ENCODE measurements at places on chromosomes 4 and X.
A peak's percentile ranks its signal among the peaks of the same experiment; 100 is the strongest.

DNA sequence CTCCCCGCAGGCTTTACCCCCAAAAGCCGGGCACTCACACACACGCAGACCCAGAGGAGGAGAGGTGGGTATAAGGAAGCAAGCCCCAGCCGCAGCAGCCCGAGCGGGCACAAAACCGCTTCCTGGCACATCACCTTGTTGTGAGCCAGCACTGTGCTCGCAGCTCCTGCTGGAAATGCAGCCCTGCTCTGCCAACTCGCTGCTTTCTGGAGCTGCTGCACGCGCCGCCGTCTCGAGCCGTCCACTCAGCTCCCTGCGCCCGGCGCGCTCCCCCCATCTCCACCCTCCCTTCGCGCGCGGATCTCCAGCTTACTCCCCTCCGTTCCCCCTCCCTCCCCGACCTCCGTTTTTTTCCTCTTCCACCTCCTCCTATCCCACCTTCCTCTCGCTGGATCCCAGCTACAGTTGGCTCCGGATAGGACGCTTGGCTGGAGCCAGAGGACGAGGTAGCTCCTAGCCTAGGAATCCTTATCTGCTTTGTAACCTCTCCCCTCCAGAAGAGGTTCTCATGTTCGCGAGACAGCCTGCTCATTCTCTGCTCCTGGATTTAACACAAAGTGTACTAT, at the start of gene SPOCK3:
Gene SPOCK3 (minus strand): TSS at position 179 of the 566 bp plus-strand sequence.
- H3K36me3 ChIP-seq: no peaks in the 10 kb centered on the region
- H3K4me3 ChIP-seq: no peak within 1 kb of the TSS
- H3K4me1 ChIP-seq: no peaks in the 10 kb centered on the region
- H3K27me3 ChIP-seq: no peaks in the 10 kb centered on the region
- DNase-seq: no peak

- no peaks in the 10 kb centered on the region for H3K36me3 ChIP-seq
- H3K27me3 ChIP-seq: no peaks in the 10 kb centered on the region
- H3K4me1 ChIP-seq: no peaks in the 10 kb centered on the region
- DNase-seq: no peak
Measured at GRCh38 chr4:113349430-113349829, 300.0 kb downstream of the ANK2 start.

DNA sequence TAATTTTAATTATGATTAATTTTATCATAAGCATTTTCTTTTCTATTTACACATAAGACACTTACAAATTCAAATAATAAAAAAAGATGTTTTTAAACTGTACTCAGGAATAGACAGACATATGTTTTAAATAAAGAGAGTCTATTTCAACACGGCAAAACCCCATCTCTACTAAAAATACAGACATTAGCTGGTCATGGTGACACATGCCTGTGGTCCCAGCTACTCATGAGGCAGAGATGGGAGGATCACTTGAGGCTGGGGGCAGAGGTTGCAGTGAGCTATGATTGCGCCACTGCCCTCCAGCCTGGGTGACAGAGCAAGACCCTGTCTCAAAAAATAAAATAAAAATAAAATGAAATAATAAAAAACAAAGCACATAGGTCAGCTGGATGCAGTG, 14.8 kb downstream of the FAM9B start:
- no peak overlapping the region for H3K4me3 ChIP-seq
- DNase-seq: no peak
- H3K4me1 ChIP-seq: no peaks in the 10 kb centered on the region
- H3K36me3 ChIP-seq: no peaks in the 10 kb centered on the region
- H3K27me3 ChIP-seq: no peaks in the 10 kb centered on the region

GRCh38 chr4:169677150-169677748, 56.9 kb downstream of the CLCN3 start:
- DNase-seq: no peak
- H3K27ac ChIP-seq: no peak overlapping the region
- H3K4me1 ChIP-seq: no peaks in the 10 kb centered on the region
- no peaks in the 10 kb centered on the region for H3K27me3 ChIP-seq
- no peak overlapping the region for H3K4me3 ChIP-seq

GRCh38 chr4:119261986-119262385, 49.5 kb downstream of the USP53 start:
- no peak overlapping the region for H3K4me3 ChIP-seq
- no peaks in the 10 kb centered on the region for H3K4me1 ChIP-seq
- H3K27me3 ChIP-seq: no peaks in the 10 kb centered on the region
- no peak for DNase-seq
- H3K36me3 ChIP-seq: peaks cover 3% of the 10 kb centered on the region
- no peak overlapping the region for H3K27ac ChIP-seq

- no peaks in the 10 kb centered on the region for H3K4me1 ChIP-seq
- no peak overlapping the region for H3K4me3 ChIP-seq
- DNase-seq: no peak
- H3K27me3 ChIP-seq: no peaks in the 10 kb centered on the region
- no peak overlapping the region for H3K27ac ChIP-seq
- H3K36me3 ChIP-seq: no peaks in the 10 kb centered on the region
Measured at GRCh38 chrX:24673424-24673823, 20.3 kb upstream of the POLA1 start.

- no peaks in the 10 kb centered on the region for H3K4me1 ChIP-seq
- no peak overlapping the region for H3K4me3 ChIP-seq
- no peak overlapping the region for H3K27ac ChIP-seq
- H3K27me3 ChIP-seq: no peaks in the 10 kb centered on the region
- H3K36me3 ChIP-seq: no peaks in the 10 kb centered on the region
Measured at GRCh38 chrX:115339441-115340025, 50.0 kb downstream of the LUZP4 start.

DNA sequence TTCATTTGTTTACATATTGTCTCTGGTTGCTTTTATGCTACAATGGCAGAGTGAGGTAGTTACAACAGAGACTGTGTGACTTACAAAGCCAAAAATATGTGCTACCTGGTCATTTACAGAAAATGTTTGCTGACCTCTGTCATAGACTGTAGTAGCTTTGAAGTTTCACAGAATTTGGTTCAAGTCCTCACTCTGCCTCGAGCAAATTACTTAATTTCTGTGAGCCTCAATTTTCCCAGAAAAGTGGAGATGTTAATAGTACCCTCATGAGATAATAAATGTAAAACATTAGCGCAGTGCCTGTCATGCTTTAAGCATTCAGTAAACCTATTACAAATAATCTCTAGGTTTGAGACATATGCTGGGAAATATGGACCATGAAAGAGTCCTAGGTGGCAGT, 18.4 kb upstream of the NRK start:
- no peaks in the 10 kb centered on the region for H3K27me3 ChIP-seq
- no peaks in the 10 kb centered on the region for H3K4me1 ChIP-seq
- no peak overlapping the region for H3K27ac ChIP-seq
- no peak overlapping the region for H3K4me3 ChIP-seq
- DNase-seq: no peak

DNA sequence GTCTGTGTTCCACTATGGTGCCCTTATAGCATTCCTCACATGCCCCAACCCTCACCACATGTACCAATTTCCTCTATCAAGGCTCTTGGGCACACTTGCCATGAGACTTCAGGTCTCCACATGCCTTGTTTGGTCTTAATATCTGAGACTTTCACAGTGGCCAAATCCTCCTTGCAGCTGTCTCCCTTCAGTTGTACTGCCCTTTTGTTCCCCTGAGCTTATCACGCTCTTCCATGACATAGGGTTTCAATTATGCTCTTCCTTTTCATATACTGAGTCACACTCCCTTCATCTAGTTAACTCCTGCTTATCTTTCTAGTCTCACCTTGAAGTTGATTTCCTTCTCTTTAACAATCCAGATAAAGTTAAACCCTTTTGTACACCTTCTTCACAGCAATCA, 212.9 kb downstream of the PDHA2 start:
- no peaks in the 10 kb centered on the region for H3K27me3 ChIP-seq
- H3K36me3 ChIP-seq: no peaks in the 10 kb centered on the region
- H3K27ac ChIP-seq: no peak overlapping the region
- no peak for DNase-seq
- no peak overlapping the region for H3K4me3 ChIP-seq

GRCh38 chrX:69025802-69026301, 139.4 kb downstream of the PJA1 start:
- H3K27me3 ChIP-seq: no peaks in the 10 kb centered on the region
- H3K36me3 ChIP-seq: no peaks in the 10 kb centered on the region
- DNase-seq: no peak
- no peak overlapping the region for H3K4me3 ChIP-seq
- H3K4me1 ChIP-seq: no peaks in the 10 kb centered on the region

DNA sequence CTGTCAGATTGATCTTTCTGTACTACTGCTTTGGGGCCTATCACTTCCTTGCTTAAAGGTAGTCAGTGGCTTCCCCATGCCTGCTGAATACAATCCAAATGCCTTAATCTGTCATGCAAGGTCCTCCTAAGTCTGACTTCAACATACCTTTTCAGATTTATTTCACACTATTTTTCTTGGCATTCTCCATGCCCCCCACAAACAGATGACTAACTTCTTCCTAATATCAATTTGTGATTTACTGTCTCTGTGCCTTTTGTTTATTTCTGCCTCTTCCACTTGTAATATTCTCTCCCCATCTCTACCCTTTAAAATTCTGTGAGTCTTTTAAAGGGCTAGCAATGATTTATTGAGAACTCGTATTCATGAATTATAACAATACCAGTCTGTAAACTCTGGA, 41.8 kb downstream of the OCRL start:
- H3K36me3 ChIP-seq: no peaks in the 10 kb centered on the region
- no peak overlapping the region for H3K4me3 ChIP-seq
- H3K27ac ChIP-seq: no peak overlapping the region
- DNase-seq: no peak
- H3K4me1 ChIP-seq: no peaks in the 10 kb centered on the region

GRCh38 chr4:112523008-112523721, 7.2 kb upstream of the NEUROG2 start:
- H3K27ac ChIP-seq: no peak overlapping the region
- no peaks in the 10 kb centered on the region for H3K36me3 ChIP-seq
- H3K4me3 ChIP-seq: peak overlapping the region; percentile 68

- DNase-seq: no peak
- H3K4me1 ChIP-seq: no peaks in the 10 kb centered on the region
- H3K36me3 ChIP-seq: no peaks in the 10 kb centered on the region
- no peak overlapping the region for H3K27ac ChIP-seq
- no peaks in the 10 kb centered on the region for H3K27me3 ChIP-seq
Measured at GRCh38 chr4:155889031-155889793, 14.3 kb upstream of the TDO2 start.

- H3K36me3 ChIP-seq: no peaks in the 10 kb centered on the region
- H3K27ac ChIP-seq: no peak overlapping the region
- no peak overlapping the region for H3K4me3 ChIP-seq
- no peaks in the 10 kb centered on the region for H3K27me3 ChIP-seq
- no peak for DNase-seq
Measured at GRCh38 chr4:102319594-102319993, 25.7 kb downstream of the SLC39A8 start.

DNA sequence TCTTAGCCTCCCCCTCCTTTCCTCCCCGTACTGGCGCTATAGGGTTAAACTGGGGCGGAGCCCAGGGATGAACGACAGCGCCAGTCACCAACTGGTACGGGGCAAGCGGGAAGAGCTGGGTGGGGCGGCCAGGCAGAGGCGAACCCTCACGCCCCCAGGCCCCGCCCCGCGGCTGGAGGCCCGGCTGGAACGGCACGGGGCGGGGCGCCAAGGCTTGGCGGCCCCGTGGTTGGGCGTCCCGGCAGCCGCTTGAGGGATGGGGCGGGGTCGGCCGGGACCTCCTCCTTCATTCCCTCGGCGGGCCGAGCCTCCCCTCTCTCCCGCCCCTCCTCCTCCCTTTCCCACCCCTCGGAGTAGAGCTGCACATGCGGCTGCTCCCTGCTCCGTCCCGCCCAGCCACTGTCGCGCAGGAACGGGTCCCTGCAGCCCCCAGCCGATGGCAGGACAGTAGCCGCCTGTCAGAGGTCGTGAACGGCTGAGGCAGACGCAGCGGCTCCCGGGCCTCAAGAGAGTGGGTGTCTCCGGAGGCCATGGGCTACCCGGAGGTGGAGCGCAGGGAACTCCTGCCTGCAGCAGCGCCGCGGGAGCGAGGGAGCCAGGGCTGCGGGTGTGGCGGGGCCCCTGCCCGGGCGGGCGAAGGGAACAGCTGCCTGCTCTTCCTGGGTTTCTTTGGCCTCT, at the start of gene EDA:
Gene EDA (plus strand): TSS at position 335 of the 678 bp plus-strand sequence.
- no peak within 1 kb of the TSS for H3K4me3 ChIP-seq
- no peaks in the 10 kb centered on the region for H3K36me3 ChIP-seq
- H3K27ac ChIP-seq: no peak within 1 kb of the TSS
- peak; percentile 58 for DNase-seq
- no peaks in the 10 kb centered on the region for H3K27me3 ChIP-seq
- H3K4me1 ChIP-seq: peaks cover 7% of the 10 kb centered on the region

- H3K4me3 ChIP-seq: no peak overlapping the region
- H3K27me3 ChIP-seq: no peaks in the 10 kb centered on the region
Measured at GRCh38 chrX:134191281-134191680, 45.7 kb upstream of the CCDC160 start.

GRCh38 chr4:17094159-17094875, 195.9 kb upstream of the LDB2 start:
- H3K27ac ChIP-seq: no peak overlapping the region
- H3K4me3 ChIP-seq: no peak overlapping the region
- H3K27me3 ChIP-seq: no peaks in the 10 kb centered on the region
- H3K4me1 ChIP-seq: no peaks in the 10 kb centered on the region

DNA sequence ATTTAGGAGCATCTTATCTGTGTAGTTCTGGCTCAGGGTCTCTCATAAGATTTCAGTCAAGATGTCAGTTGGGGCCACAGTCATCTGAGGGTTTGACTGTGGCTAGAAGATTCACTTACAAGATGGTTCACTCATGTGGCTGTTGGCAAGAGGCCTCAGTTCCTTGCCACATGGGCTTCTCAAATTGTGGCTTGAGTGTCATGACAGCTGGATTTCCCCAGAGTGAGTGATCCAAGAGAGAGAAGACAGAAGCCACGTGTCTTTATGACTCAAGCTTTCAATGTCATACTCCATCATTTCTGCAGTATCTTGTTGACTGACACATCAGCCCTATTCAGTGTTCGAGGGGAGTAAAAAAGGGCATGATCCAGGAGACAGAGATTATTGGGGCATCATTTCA, 131.3 kb upstream of the AP1S2 start:
- H3K4me3 ChIP-seq: no peak overlapping the region
- DNase-seq: no peak
- no peaks in the 10 kb centered on the region for H3K36me3 ChIP-seq
- H3K27ac ChIP-seq: no peak overlapping the region
